Smooth muscle cell of the coronary artery (primary cell): ENCODE measurements at places on chromosomes 4 and X. TPM values are rescaled to one million over a fixed set of nuclear protein-coding genes. Genes with fewer than 3 reads are reported as not detected.

FANCB gene
- total RNA-seq = 1.6 and 4.5 TPM in 2 replicates

PRDM5 gene
- total RNA-seq = 5.6 and 8.3 TPM in 2 replicates

GAGE13 gene
- total RNA-seq = not detected in 2 replicates

MORC4 gene
- 23.5 and 25.9 TPM in 2 replicates for total RNA-seq

ARHGAP4 gene
- total RNA-seq = 0.90 and 2.7 TPM in 2 replicates

STK32B gene
- total RNA-seq = 0.30 and 1.6 TPM in 2 replicates

PGRMC2 gene
- total RNA-seq = 20.9 and 22.5 TPM in 2 replicates

CFP gene
- 0.12 and 0.15 TPM in 2 replicates for total RNA-seq

CENPVL2 gene
- not detected in 2 replicates for total RNA-seq

PCSK1N gene
- 0.15 and 0.23 TPM in 2 replicates for total RNA-seq

LINC00632 gene
- 3.6 and 8.9 TPM in 2 replicates for total RNA-seq

CENPE gene
- total RNA-seq = 1.4 and 3.9 TPM in 2 replicates

FDCSP gene
- not detected in 2 replicates for total RNA-seq

NALF2 gene
- total RNA-seq = not detected in 2 replicates

SPANXA2 gene
- total RNA-seq = not detected in 2 replicates

RRH gene
- 0.08 TPM in 1 of 2 replicates, not detected in the other for total RNA-seq

ERAS gene
- total RNA-seq = not detected in 2 replicates

TRIML1 gene
- not detected in 2 replicates for total RNA-seq

NPY5R gene
- not detected in 2 replicates for total RNA-seq

RHOXF1 gene
- not detected in 2 replicates for total RNA-seq
